ENCODE measurements at places on chromosomes 13 and 19. TPM values are rescaled to one million over a fixed set of nuclear protein-coding genes. Genes with fewer than 3 reads are reported as not detected.

DNA sequence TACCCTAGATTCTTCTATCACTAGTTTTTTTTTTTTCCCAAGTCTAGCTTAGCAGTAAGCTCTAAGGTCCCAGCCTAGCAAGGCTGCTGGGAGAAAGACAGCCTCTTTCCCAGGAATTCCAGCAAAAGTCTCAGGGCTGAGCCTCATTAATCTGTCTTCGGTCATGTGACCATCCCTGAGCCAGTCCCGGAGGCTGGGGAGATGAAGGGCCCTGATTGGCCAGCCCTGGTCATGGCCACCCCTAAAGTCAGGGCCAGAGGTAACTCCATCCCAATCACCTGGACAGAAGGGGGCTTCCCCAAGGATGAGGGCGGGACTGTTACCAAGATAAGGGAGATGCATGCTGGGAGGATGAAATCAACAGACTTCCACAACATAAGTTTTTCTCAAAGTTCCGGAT lies 43.3 kb downstream of the CCNE1 start:
- no peaks in the 10 kb centered on the region for H3K27me3 ChIP-seq
- no peak overlapping the region for H3K27ac ChIP-seq
- no peaks in the 10 kb centered on the region for H3K36me3 ChIP-seq
- no peak overlapping the region for H3K4me3 ChIP-seq
- H3K4me1 ChIP-seq: no peaks in the 10 kb centered on the region

DNA sequence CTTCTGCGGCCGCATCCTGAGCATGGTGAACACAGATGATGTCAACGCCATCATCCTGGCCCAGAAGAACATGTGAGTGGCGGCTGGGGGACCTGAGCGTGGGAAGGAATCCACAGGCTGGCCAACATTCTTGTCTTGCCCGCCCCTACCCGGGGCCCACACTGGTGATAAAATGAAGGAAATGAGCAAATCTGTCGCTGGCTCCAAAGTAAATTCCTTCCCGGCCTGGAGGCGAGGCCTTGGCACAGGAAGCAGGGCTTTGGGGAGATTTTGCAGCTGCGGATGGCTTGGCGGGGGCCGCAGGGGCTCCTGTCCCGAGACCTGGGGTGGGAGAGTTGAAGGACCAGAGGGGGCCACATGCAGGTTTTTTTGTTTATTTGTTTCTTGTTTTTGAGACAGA lies 4.4 kb downstream of the KXD1 start:
- H3K4me3 ChIP-seq: no peak overlapping the region
- no peaks in the 10 kb centered on the region for H3K36me3 ChIP-seq
- peaks cover 3% of the 10 kb centered on the region for H3K4me1 ChIP-seq
- no peaks in the 10 kb centered on the region for H3K27me3 ChIP-seq

DNA sequence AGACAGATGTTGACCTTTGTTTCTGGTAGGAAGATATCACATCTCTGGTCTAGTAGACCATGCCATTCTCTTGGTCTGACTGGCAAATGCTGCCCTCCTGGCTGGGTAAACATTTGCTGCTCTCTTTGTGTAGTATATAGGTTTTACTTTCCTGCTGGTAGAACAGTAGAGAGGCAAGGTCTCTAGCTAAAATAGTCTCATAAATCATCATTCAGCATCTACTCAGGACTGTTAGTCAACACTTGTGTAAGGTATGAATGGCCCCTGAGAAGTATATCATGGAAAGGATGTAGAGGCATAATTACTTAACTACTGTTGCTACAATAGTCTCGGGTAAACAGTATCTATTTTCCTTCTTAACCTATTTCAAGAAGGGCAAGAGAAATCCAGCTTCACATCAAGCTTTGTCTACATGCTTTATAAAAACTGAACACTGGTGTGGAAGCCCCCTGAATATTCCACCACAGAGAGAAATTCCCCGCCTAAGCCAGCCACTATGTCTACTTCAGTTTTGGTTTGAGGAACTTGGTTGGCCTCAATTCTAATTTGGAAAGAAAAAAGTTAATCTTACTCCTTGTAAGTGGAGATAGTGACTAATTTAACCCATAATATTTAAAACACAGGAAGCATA lies 18.4 kb upstream of the MYCBP2 start:
- no peaks in the 10 kb centered on the region for H3K4me1 ChIP-seq
- H3K27ac ChIP-seq: no peak overlapping the region
- no peak for DNase-seq
- H3K4me3 ChIP-seq: no peak overlapping the region

DNA sequence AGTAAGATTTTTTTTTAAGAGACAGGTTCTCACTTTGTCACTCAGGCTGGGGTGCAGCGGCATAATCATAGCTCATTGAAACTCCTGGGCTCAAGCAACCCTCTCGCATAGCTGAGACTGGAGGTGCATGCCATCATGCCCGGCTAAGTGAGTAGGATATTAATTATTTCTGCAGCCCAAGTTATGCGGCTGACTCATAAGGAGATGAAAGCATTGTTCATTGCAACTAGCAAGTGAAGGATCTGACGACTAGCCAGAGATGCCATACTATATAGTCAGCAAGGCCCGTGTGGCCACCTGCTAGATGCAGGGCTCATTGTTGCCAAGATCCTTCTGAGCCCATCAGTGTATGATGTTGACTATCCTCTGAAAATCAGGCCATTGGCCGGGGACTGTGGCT lies 45.2 kb downstream of the ABCC4 start:
- no peaks in the 10 kb centered on the region for H3K36me3 ChIP-seq
- no peaks in the 10 kb centered on the region for H3K4me1 ChIP-seq
- no peak for DNase-seq
- H3K27me3 ChIP-seq: no peaks in the 10 kb centered on the region

GRCh38 chr13:42116225-42116624 lies 67.8 kb downstream of the DGKH start:
- H3K4me1 ChIP-seq: no peaks in the 10 kb centered on the region
- H3K36me3 ChIP-seq: no peaks in the 10 kb centered on the region
- H3K4me3 ChIP-seq: no peak overlapping the region
- no peaks in the 10 kb centered on the region for H3K27me3 ChIP-seq

The FBXO27 gene
- 7.2 TPM for total RNA-seq

DNA sequence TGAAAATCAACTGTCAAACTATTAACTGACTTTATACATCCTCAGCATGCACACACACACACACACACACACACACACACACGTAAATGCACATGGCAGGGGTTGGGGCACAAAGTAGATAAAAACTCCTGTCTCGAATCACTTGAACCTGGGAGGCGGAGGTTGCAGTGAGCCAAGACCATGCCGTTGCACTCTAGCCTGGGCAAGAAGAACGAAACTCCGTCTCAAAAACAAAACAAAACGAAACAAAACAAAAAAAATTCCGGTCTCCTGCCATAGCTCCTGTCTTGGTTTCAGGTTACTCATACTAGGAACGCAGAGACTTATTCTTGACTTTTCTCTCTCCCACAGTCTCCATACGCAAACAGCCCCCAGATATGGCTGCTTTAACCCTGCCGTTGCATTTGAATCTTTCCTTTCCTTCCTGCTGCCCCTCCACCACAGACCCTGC lies 148.9 kb downstream of the SHISA2 start:
- no peak overlapping the region for H3K4me3 ChIP-seq
- no peak overlapping the region for H3K27ac ChIP-seq
- DNase-seq: no peak
- no peaks in the 10 kb centered on the region for H3K36me3 ChIP-seq
- no peaks in the 10 kb centered on the region for H3K4me1 ChIP-seq

DNA sequence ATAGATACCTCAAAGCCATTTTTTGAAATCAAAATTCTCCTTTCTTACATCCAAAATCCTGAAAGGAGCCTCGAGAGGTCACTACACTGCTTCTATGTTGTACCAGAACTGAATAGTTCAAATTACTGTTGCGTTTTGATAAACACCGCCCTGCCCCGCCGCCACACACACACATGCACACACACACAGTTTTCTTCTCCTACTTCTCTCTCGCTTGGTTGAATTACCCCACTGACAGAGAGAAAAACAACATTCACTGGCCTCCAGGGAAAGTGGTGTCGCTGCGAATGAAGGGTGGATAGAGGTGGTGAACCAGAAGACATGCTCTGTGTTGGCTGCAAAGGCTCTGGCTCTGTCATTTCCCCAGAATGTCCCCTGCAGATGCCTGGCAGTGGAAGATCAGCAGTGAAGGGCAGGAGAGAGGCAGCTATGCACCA lies 183.4 kb upstream of the RFC3 start:
- DNase-seq: no peak
- H3K4me3 ChIP-seq: no peak overlapping the region
- no peaks in the 10 kb centered on the region for H3K27me3 ChIP-seq
- no peak overlapping the region for H3K27ac ChIP-seq
- no peaks in the 10 kb centered on the region for H3K4me1 ChIP-seq

GRCh38 chr19:47098608-47099007 lies 15.0 kb downstream of the ZC3H4 start:
- peak overlapping the region; percentile 98 for H3K27ac ChIP-seq
- H3K36me3 ChIP-seq: no peaks in the 10 kb centered on the region
- H3K27me3 ChIP-seq: no peaks in the 10 kb centered on the region
- H3K4me3 ChIP-seq: no peak overlapping the region
- no peak for DNase-seq

- no peaks in the 10 kb centered on the region for H3K4me1 ChIP-seq
- DNase-seq: no peak
- H3K36me3 ChIP-seq: no peaks in the 10 kb centered on the region
- no peak overlapping the region for H3K4me3 ChIP-seq
- no peak overlapping the region for H3K27ac ChIP-seq
Measured at GRCh38 chr19:7426986-7427385, 61.8 kb downstream of the PEX11G start.

GRCh38 chr19:42440357-42441048 lies 2.2 kb downstream of the CXCL17 start:
- no peak for DNase-seq
- H3K36me3 ChIP-seq: no peaks in the 10 kb centered on the region
- H3K27me3 ChIP-seq: no peaks in the 10 kb centered on the region
- H3K27ac ChIP-seq: peak overlapping the region; percentile 71
- H3K4me1 ChIP-seq: peaks cover 5% of the 10 kb centered on the region

- no peak overlapping the region for H3K4me3 ChIP-seq
- no peak overlapping the region for H3K27ac ChIP-seq
- no peaks in the 10 kb centered on the region for H3K4me1 ChIP-seq
- DNase-seq: no peak
- H3K27me3 ChIP-seq: peaks cover 11% of the 10 kb centered on the region
Measured at GRCh38 chr19:47541518-47541917, 26.7 kb upstream of the NAPA start.

The ZSCAN4 gene
- total RNA-seq: not detected

DNA sequence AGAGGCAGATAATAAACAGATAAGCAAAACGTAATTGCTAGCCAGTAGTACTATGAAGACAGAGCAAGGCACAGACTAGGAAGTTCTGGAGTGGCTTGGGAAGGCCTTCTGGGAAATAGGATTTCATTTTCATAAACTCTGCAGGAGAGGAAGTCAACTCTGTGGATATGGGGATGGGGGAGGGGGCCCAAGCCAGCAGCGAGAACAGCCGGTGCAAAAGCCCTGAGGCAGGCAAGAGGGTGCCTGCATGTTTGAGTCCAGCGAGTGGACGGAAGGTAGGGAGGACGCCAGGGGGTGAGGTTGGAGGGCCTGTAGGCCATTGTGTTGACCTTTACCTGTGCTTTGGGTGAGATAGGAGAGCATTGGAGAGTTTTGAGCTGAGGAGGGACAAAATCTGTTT lies 9.0 kb upstream of the ASF1B start:
- no peak for DNase-seq
- H3K4me3 ChIP-seq: no peak overlapping the region
- H3K4me1 ChIP-seq: peaks cover 5% of the 10 kb centered on the region
- no peak overlapping the region for H3K27ac ChIP-seq
- H3K27me3 ChIP-seq: no peaks in the 10 kb centered on the region

- H3K4me1 ChIP-seq: no peaks in the 10 kb centered on the region
- H3K4me3 ChIP-seq: no peak overlapping the region
- no peaks in the 10 kb centered on the region for H3K27me3 ChIP-seq
- no peak overlapping the region for H3K27ac ChIP-seq
- DNase-seq: no peak
Measured at GRCh38 chr13:78022164-78022877, 103.7 kb upstream of the EDNRB start.

DNA sequence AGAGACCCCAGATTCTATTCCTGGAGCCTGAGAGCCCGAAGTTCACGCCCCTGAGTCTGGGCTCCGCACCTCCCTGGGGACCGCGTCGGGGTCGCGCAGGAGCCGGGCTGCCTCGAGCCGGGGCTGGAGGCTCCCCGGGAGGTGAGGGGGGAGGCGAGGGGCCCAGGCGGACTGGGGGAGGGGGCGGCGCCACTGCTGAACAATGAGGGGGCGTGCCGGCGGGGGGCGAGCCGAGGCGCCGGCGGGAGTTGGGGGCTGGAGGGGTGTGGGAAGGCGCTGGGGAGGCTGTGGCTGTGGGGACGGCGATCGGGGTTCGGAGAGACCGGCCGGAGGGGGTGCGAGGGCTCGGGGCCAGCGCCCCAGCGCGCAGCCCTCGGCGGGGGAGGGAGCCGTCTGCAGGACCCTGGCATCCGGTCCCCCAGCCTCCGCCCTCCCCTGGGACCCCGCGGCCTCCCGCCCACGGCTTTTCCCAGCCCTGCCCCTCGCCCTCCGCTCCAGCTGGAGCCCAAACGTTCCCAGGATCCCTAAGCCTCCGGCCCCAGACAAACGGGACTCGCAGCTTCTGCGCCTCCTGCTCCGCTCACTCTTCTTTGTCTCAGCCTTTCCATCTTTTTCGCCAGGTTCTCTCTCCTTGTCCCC lies 922 bp downstream of the PLEKHG2 start:
- H3K36me3 ChIP-seq: no peaks in the 10 kb centered on the region
- H3K27ac ChIP-seq: peak overlapping the region; percentile 100
- H3K4me3 ChIP-seq: peak overlapping the region; percentile 81
- H3K27me3 ChIP-seq: no peaks in the 10 kb centered on the region
- no peaks in the 10 kb centered on the region for H3K4me1 ChIP-seq

The RNF126 gene
- total RNA-seq: 46.5 TPM

DNA sequence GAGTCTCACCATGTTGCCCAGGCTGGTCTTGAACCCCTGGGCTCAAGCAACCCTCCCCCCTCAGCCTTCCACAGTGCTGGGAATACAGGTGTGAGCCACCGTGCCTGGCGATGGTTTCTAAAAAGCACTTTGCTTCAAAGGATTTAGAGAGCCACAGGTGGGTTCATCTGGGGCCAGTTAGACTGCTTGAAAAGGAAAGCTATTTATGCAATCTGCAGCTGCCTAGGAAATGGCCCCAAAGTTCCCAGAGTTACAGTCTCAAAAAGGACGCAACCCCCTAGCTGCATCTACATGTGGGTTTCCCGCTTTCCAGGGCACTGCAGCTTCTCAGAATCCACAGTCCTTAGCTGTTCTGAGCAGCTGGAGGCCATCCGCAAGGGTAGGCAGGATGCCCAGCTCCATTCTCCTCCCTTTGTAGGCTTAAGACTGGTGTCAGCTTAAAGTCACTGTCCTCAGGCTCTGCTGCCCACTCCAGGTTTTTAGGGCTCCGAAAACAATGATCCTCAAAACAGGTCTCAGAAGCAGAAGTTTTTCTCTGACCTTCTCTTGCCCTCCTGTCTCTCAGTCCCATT lies 41.4 kb downstream of the ZNF823 start:
- no peaks in the 10 kb centered on the region for H3K36me3 ChIP-seq
- no peak overlapping the region for H3K4me3 ChIP-seq
- no peaks in the 10 kb centered on the region for H3K27me3 ChIP-seq
- no peak overlapping the region for H3K27ac ChIP-seq

Measured in breast epithelium (tissue), 4 donors.